Retina (tissue), 1 donor: ENCODE measurements at places on chromosomes 12 and 14.
A peak's percentile ranks its signal among the peaks of the same experiment; 100 is the strongest.

DNA sequence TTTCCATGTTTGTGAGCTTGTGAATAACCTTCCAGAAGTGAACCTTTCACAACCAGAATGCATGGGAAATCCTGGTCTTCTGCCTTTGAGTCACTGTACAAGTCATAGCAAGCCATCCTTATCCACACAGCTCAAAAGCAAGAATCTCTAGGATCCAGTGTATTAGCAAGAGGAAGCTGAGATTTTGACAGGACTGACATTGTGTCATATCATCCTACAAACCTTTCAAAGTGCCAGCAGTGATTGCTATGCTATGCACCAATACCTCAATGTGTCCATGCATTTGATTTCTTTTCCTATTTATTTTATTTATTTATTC lies 13.5 kb upstream of the NRDE2 start:
- DNase-seq: no peak

GRCh38 chr14:100409003-100409360 lies 85.8 kb downstream of the SLC25A47 start:
- DNase-seq: no peak

DNA sequence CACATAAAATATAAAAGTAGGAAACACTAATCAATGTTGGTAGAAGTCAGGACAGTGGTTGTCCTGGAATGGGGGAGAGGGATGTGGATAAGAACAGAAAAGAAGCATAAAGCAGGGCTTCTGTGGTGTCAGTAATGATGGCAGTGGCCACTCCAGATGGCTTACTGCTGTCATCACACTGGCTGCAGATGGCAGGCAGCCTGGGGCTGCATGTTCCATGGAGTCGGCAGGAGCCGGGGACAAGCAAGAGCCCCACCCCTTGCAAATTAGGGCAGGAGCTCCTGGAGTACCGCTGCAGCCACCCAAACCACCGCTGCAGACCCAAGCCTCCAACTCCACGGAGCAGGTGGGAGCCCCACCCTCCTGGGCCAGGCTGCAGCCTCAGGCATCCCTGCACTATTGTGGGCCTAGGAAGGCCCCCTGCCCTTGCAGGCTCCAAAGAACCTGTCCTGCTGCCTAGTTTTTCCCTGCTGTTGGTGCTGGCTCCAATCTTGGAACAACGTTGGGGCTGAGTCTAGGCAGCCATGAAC lies 28.8 kb upstream of the SLC5A8 start:
- DNase-seq: no peak

GRCh38 chr14:71905031-71905430 lies 27.2 kb upstream of the RGS6 start:
- no peak for DNase-seq

DNA sequence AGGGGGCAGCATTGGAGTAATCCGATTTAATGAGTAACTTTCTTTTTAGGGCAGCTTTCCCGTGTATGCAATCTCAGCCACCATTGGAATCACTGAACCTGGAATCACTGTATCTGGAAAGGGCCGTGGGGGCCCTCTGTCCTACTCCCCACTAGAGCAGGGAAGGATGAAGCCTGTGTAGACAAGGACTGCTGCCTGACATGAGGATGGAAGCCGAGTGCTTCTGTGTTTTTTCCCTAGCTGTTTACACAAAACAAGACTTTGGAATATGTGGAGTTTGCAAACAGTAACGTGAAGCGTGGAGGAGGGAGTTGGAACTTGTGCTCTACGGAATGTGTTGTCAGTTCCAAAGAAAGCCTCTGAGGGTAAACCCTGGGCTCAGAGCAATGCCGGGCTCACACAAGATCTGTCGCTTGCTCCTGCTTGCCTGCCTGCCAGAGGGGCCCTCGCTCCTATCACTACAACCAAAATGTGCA lies 32.4 kb upstream of the HDAC7 start:
- DNase-seq: no peak

DNA sequence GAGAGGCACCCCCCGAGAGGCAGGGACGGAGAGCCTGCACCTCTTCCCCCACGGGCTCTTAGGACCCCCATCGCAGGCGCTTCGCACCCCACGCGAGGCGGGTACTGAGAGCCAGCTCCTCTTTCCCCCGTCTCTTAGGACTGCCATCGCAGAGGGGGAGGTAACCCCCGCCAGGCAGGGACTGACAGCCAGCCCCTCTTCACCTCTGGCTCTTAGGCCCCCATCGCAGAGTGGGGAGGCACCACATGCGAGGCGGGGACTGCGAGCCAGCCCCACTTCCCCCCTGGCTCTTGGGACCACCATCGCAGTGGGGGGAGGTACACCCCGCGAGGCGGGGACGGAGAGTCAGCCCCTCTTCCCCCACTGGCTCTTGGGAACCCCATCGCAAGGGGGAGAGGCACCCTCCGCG lies 46.1 kb downstream of the DDX11 start:
- no peak for DNase-seq

DNA sequence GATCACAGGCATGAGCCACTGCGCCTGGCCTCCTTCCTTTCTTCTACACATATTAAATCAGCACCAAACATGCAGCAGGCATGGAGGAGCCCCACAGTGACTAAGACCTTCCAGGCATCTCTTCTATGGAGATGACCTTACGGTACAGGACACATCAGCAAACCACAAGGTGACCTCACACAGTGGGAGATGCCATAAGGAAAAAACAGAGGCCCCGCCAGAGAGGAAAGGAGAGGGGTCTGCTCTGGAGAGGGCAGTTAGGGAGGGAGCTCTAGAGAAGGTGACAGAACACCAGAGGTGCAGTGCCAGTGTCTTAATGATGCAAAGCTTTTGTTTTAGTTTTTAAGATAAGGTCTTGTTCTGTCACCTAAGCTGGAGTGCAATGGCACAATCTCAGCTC lies 81.1 kb upstream of the ESRRB start:
- DNase-seq: no peak

GRCh38 chr14:52417139-52417538 lies 103.0 kb downstream of the PTGER2 start:
- DNase-seq: no peak

GRCh38 chr14:100416081-100416680 lies 93.0 kb downstream of the SLC25A47 start:
- DNase-seq: no peak

DNA sequence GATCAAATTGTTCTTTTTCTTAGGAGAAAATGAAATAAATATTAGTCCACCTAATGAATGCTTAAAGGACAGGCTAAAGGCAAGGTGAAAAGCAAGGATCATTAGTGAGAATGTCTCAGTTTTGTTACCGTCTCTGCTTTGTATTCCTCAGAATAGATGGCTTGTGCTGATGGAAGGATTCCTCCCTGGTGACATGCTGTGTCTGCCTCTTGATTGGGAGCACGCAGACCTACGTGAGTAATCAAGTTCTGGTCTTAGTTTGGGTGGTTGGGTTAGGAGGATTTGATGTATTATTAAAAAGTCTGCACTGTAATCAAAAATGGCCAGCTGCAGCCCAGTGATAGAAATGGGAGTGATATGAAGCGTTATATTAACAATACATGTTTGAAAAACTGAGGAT lies 78.8 kb upstream of the RTL1 start:
- DNase-seq: peak; percentile 5

GRCh38 chr12:6426882-6427671 lies 17.7 kb upstream of the CD27 start:
- DNase-seq: no peak

DNA sequence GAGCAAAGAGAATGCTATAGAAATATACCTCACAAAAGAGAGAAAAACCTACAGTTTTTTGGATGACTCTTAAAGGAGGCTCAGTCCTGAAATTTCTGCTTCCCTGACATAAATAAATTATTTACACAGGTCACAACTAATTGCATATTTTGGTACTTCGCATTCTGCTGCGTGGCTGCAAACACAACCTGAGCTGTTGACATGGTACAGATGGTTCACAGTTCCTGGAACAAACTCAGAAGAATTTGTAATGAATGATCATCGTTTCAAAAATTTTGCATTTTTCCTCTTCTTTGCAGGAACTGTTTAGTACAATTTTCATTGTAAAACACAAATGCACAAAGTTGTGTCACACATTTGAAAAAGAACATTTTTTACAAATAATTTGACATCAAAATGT lies 313.7 kb upstream of the SYT1 start:
- no peak for DNase-seq

DNA sequence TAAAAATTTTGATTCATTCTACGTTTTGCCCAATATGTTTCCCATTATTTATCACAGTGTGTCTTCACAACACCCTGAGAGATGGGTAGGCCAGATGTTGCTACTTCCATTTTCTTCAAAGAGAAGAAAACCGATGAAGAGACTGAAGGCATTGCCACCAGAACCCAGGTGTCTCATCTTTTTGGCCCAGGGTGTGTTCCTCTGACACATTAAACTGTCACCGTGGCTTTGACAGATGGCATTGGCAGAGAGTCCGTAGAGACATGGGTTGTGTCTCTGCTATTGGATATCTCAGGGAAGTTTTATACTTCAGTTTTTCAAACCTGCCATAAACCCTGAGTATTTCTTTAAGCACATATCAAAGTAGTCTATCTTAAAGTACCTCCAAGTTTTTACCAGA lies 11.3 kb upstream of the NUDT4 start:
- DNase-seq: no peak

DNA sequence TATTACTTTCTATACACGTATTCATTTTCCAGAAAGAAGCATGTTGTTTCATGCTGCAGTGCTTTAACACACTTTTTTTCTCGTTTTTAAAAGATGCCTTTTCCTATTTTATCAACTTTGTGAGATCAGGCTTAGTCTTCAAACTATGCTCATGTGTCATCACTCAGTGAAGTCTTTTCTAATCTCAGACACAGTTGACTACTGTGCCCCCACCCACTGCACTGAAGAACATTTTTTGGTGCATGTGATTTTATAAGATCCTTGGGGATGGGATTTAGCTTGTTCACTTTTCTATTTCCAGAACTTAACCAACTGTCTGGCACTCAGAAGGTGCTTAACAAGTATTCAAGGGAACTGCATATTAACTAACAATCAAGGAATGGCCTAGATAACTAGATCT lies 85.5 kb downstream of the CDK17 start:
- DNase-seq: no peak

DNA sequence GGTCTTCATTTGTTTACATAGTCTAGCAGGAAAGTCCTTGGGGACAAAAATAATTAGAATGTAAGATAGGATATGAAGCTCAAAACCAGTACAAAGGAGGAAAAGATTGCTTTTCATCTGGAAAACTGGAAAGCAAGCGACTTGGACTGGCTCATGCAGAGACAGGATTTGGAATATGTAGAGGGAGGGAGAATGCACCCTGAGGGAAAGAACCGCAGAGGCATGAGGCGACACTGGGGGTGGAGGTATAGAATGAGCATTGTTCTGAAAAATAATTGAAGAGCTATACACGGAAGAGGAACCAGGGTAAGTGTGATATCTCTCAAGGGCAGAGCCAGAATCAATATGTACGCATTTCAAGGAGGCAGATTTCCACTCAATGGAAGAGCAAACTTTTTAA lies 85.5 kb downstream of the PLEKHG3 start:
- DNase-seq: no peak

DNA sequence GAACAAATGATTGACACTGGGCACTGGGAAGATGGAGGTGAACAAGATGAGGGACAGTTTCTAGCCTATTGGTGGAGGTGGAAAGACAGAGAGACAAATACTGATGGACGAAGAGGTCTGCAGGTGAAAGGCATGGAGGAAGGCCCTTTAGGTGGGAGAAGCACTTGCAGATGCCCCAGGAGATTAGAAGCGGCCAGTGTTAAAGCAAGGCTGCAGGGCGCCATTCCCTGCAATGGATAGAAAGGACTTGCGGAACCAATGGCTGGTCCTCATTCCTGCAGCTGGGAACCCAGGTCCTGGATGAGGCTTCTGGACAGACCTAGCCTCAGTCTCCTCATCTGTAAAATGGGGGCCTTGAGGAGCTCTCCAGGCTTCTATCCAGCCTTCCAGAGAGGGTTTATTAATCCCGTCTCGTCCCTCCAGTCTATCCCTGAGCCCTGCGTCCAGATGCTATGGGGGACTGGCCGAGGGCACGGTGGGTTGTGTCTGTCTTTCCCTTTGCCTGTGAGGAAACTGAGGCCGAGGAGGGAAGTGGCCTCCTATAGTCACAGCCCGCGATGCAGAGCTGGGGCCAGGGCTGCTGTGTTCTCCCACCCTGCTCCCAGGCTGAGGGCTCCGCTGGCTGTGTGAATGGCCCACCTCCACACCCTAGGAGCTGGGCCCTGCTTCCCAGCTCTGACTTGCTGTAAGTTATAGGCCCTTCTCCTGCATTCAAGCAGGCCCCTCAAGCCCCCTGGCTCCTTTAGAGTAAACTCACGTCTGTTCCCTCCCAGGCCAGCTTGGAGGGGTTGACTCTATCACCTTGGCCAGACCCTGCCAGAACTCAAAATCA lies 33.0 kb downstream of the CYP46A1 start:
- no peak for DNase-seq

DNA sequence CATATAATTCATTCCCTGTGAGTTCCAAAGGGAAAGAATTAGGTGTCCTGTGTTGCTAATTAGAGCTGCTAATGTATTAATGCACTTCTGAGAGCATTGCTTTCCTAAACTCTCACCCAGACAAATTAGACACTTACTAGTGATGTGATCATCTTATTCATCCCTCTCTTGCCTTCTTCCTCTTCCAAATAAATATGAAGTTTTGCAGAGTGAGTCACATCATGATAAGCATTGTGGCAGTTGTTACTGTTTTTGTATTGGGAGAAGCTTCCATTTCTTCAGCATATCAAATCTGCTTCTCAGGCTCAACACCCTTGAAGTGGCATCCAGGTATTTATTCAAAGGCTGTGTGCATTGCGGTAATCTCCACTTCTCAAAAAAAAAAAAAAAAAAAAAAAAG lies 37.3 kb upstream of the E2F7 start:
- DNase-seq: no peak

DNA sequence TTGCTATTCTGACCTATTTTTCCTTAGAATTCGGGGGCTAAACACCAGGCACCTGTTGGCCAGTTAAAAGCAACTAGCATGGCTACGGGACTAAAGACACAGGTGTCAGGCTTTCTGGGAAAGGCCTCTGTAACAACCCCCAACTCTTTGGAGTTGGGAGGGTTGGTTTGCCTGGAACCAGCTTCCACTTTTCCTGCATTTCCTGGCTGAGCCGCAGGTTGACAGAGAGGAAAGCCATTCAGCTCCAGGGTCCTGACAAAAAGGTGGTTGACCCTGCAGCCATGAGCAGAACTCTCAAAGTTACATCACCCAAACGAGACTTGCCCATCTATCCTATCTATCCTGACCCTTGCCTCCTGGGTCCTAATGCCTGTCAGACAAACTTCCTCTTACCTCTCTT lies 375.4 kb upstream of the SFSWAP start:
- DNase-seq: no peak

DNA sequence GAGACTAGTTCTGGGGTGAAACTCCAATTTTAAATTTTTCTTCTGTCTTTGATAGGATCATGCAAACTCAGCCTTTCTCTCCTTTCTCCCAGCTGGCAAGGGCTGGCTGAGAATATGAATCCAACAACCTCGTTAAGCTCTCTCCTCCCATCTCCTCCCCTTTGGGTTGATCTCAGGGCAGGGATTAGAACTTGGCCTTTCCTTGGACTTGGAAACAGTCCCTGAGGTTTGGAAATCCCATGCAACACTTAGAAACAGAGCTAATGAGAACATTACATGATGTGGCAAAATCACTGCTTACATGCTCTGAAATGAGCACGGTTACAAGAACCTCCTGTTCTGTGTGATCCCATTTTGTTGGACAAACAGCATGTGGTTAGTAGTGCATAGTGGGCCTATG lies 31.6 kb downstream of the ACACB start:
- DNase-seq: no peak

- DNase-seq: no peak
Measured at GRCh38 chr12:67693894-67694293, 45.3 kb downstream of the DYRK2 start.

- DNase-seq: peak; percentile 66
Measured at GRCh38 chr14:103576371-103577024, 13.7 kb downstream of the COA8 start.

- DNase-seq: no peak
Measured at GRCh38 chr14:75226755-75227544, 50.5 kb upstream of the TMED10 start.
